ENCODE measurements at places on chromosomes 2 and 18.

DNA sequence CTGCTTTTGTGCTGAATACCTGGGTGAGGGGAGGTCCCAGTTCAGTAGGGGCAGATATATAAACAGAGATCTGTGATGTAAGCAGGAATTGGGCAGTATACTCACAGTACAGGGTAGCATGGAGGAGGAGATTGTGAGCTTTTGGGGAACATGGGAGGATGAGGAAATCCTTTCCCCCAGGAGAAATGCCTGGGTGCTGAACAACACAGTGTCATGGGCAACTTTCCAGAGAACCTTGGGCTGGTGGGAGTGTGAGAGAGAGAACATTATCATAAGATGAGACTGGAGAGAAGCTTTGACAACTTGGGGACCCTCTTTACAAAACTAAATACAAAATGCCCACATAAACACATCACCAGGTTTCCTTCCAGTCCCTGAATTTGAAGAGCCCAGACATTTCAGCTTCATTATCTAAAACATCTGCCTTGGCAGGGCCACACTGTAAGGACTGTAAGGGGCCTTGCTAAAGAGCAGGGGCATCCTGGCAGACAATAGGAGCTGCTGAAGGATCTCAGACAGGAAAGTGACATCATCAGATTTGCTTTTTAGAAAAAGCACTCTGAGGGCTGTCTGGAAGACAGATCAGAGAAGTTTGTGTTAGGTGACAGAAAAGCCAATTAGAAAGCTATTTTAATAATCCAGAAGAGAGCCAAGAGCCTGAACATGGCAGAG, 303.1 kb upstream of the FBXO11 start:
- peak; percentile 65 for DNase-seq

GRCh38 chr2:58006256-58006951, 40.2 kb upstream of the VRK2 start:
- no peak for DNase-seq

DNA sequence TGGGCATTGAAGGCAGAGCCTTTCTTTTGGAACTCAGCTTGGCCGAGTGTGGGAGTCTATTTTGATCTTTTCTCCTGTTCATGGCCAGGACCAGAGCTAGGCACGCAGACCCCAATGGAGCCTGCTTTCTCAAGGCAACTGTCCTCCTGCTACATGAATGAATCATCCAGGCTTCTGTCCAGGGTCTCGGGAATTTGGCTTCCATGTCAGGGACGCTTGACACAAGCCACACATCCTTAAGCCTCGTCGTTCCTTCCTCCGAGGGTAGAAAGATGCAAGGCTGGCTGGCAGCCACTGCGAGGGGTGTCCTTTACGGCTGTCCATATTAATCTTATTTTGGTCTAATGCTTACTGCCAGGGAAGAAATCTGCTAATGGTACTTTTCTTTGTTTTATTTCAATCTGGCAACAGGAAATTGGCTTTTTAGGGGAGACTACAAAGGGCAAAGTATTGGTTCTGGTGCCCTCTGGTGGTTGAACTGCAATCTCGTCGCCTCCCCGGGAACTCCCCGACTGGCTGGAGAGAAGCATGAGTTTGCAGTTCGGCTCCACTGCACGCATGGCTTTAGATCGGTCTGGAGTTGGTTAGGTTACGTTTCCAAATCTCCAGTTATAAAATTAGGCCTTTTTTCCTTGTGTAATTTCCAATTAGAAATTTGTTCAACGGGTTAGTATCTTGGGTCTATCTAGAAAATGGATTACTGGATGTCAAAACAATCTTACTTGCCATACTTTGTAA, 135.2 kb downstream of the ALPK2 start:
- peak; percentile 86 for DNase-seq

- DNase-seq, result no peak
Measured at GRCh38 chr2:134087371-134087921, 166.4 kb upstream of the MGAT5 start.

- DNase-seq, result peak; percentile 77
Measured at GRCh38 chr2:237222178-237222577, 136.5 kb downstream of the COPS8 start.

DNA sequence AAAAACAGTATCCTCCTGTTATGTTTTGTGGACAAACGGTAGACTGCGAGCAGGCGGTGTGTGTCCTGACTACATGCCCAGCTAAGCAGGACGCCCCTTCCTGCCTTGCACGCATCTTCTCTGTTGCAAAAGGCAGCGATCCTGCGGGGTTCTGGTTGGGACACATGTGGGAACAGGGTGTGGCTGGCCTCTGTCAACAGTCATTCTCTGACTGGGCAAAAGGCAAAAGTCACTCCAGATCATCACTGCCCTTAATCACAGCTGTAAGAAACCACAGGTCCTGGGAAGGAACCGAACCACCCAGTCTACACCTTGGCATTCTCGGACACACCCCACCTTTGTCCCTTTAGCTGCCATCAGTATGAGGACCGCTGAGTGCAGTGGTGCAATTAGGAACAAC, 44.3 kb upstream of the TMEM87B start:
- DNase-seq, result no peak

GRCh38 chr2:241895427-241895711, 25.8 kb downstream of the RTP5 start:
- no peak for DNase-seq

DNA sequence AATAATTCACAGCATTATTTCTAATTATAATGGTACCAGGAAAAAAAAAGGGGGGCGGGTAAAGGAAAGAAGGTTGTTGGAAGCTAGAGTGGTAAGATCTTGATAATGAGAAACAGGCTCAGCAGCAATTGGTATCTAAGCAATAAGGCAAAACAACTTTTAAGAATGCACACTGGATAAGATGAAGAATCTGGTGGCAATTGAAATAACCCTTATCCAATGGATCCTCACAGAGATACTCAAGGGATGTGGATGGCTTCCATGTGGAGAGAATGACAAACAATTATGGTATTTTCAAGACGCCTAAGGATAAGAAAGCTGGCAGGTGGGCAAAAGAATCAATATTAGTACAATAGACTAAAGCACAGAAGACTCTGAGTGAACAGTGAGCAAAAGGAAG, 153.6 kb downstream of the UPP2 start:
- no peak for DNase-seq

GRCh38 chr18:26813043-26813442, 52.5 kb downstream of the AQP4 start:
- DNase-seq, result no peak

DNA sequence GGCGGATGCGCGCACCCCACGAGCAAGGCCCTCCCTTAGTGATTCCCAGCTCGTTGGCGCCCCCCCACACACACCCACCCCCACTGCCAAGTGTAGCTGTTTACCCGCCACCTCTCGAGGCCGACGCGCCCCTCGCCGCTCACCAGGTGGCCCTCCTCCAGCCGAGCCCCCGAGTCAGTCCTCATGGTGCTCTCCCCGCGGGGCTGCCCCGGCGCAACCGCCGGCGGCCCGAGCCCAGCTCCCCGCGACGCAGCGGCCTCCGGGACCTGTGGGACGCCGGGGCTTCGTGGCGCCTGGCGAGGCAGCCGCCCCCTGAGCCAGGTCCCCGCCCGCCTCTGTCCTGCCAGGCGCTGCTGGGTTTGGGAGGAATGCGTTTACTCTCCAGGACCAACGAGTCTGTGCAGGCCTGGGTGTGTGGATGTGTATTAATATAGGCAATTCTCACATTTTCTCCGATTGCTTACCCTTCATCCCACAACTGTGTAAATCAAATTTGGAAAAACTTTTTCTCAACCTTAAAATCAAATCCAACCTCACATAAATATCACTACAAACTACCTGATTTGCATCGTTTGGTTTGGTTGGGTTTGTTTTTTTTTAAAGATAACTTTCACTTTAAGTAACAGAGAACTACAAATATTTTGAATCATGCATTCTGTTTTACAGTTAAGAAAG, at the start of gene TMEM237:
Gene TMEM237 (minus strand): TSS at position 288 of the 675 bp plus-strand sequence. CDS start 103 bp downstream, at position 185.
- peak; percentile 73 for DNase-seq

- DNase-seq, result no peak
Measured at GRCh38 chr2:105100046-105100840, 62.4 kb downstream of the MRPS9 start.

DNA sequence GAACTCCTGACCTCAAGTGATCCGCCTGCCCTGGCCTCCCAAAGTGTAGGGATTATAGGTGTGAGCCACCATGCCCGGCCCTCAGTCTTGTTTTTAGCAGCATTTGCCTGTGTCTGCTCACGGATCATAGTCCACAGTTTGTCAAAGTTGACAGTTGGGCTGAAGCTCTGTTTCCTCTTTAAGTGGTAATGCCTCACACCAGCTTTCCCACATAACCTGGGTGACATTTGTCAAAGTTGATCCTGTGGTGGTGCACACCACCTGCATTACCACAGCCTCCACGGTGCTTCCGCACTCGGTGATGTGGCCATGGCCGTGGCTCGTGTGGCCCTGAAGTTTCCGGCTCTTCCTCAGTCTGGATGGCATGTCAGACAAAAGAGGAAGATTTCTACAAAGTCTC, 27.1 kb downstream of the RAB31 start:
- no peak for DNase-seq

GRCh38 chr2:238554468-238555315, 128.0 kb downstream of the ASB1 start:
- no peak for DNase-seq

DNA sequence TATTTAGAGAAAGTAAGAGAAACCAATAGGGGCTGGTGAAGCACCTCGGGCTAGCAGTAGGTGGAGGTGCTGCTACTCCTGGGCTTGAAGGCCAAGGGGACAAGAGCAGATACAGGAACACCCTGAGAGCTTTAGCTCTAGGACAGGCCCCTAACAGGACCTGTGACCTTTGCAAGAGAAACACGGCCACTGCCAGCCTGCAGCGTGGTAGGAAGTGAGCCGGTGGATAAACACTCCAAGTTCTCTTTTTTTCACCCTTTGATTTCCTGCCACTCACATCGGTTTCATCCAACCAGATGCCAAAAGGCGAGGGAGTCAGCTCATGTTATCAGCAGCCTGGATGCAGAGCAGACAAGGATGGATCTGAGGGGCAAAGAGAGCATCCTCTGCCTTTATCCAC, 66.8 kb upstream of the SPRED2 start:
- no peak for DNase-seq

Measured in GM03348 (cell line).